Airway epithelial cell (primary cell): ENCODE measurements at places on chromosomes 4 and X. TPM values are rescaled to one million over a fixed set of nuclear protein-coding genes. Genes with fewer than 3 reads are reported as not detected.

FATE1 gene
- not detected in 2 replicates for total RNA-seq

FREM3 gene
- not detected in 2 replicates for total RNA-seq

PRDM8 gene
- 0.70 and 1.1 TPM in 2 replicates for total RNA-seq

CENPE gene
- total RNA-seq, result 11.1 and 12.5 TPM in 2 replicates

CT47A1 gene
- not detected in 2 replicates for total RNA-seq

ARSD gene
- 8.9 and 10.6 TPM in 2 replicates for total RNA-seq

P2RY8 gene
- not detected in 2 replicates for total RNA-seq

LRP2BP gene
- 0.07 and 0.19 TPM in 2 replicates for total RNA-seq

GPR82 gene
- not detected in 2 replicates for total RNA-seq

THAP9 gene
- 0.84 and 2.6 TPM in 2 replicates for total RNA-seq

FAT4 gene
- total RNA-seq, result 3.2 and 3.8 TPM in 2 replicates

TSPAN7 gene
- total RNA-seq, result 2.1 and 3.4 TPM in 2 replicates

RFC1 gene
- 31.2 and 31.9 TPM in 2 replicates for total RNA-seq

ATOH1 gene
- total RNA-seq, result not detected in 2 replicates

PLP1 gene
- not detected in 2 replicates for total RNA-seq

ARHGAP4 gene
- total RNA-seq, result 1.2 and 7.0 TPM in 2 replicates

UXT gene
- total RNA-seq, result 102 and 146 TPM in 2 replicates

MAGEH1 gene
- 9.2 and 11.5 TPM in 2 replicates for total RNA-seq

USP26 gene
- total RNA-seq, result not detected in 2 replicates

SMS gene
- 127 and 156 TPM in 2 replicates for total RNA-seq

LPAR4 gene
- not detected in 2 replicates for total RNA-seq
